ENCODE measurements at places on chromosomes 3 and 15.
A peak's percentile ranks its signal among the peaks of the same experiment; 100 is the strongest.

- no peak for DNase-seq
These were observed 32.0 kb downstream of the GLB1 start for GRCh38 chr3:33064929-33065328.

DNA sequence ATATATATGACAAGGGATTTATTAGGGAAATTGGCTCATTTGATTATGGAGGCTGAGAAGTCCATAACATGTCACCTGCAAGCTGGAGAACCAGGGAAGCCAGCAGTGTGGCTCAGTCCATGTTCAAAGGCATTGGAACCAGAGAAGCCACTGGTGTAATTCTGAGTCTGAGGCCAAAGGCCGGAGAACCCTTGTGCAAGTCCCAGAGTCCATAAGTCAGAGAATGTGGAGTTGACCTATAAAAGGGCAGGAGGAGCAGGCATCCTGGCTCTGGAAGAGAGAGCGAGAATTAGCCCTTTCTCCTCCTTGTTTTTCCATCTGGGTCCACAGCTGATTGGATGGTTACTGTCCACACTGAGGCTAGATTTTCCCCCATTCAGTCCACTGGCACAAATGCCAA lies 319.8 kb downstream of the IGSF11 start:
- no peak for DNase-seq

- DNase-seq, result no peak
These were observed 1.5 kb downstream of the FOXB1 start for GRCh38 chr15:60005352-60006202.

GRCh38 chr15:101092867-101093202 lies 159.0 kb downstream of the CHSY1 start:
- DNase-seq, result no peak

DNA sequence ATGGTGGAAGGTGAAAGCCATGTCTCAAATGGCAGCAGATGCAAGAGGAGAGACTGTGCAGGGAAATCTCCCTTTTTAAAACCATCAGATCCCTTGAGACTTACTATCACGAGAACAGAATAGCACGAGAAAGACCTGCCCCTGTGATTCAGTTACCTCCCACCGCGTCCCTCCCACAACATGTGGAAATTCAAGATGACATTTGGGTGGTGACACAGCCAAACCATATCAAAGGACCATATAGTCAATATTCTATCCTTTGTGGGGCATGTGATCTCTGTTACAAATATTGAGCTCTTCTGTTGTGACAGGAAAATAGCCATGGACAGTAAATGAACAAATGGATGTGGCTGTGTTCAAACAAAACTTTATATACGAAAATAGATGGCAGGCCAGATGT lies 77.2 kb upstream of the ACKR4 start:
- DNase-seq, result no peak

DNA sequence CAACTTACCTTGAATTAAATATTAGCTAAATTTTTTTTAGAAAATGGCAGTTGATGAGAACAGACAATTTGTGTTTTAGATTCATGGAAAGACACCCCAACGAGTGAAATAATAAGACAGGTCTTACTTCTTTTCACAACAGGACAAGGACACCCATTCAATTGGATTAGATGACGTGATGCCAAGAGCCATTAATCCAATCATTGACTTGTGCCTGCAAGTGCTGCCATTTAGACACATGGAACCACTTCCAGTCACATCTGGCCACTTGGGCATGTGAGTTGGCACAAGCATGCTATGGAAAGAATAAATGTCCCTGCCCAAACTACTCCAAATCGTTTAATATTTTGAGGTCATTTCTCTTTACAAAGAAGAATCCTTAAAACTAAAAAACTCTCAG lies 1308.8 kb downstream of the ROBO2 start:
- DNase-seq, result no peak

- DNase-seq, result no peak
These were observed 36.0 kb upstream of the ZNF445 start for GRCh38 chr3:44513513-44513912.

DNA sequence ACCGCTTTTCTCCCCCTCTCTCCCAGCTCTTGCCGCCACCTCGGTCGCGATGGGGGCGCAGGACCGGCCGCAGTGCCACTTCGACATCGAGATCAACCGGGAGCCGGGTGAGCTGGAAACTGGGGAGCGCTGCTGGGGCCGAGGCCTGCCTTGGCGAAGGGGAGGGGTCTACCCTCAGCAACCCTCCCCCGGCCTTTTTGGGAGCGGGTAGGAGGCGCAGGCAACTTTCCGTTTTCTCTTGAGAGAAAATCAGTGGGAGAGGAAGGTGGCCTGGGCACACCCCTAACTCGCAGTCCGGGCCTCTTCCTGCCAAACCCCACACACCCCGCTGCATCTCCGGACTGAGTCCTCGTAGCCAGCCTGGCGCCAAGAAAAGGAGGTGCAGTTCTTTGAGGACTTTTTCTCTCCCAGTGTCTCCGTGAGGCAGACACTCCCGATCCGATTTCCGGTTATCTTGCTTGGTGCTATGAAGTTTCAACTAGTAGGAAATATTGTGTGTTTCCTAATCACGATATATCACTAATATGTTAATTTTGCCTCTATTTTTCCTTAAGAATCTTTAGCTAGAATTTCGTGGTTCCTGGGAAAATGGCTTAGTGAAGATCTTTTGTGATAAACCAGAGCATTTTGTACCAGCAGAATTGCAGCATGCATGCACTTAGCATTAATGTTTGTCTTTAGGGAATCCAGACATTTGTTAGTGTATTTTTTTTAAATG lies 631 bp downstream of the NKTR start:
- DNase-seq, result peak; percentile 49

Measured in NCI-H526 treated with DMSO at 0.1 percent for 48 hours (cell line).